ENCODE measurements at places on chromosomes 6 and 20.
A peak's percentile ranks its signal among the peaks of the same experiment; 100 is the strongest.

DNA sequence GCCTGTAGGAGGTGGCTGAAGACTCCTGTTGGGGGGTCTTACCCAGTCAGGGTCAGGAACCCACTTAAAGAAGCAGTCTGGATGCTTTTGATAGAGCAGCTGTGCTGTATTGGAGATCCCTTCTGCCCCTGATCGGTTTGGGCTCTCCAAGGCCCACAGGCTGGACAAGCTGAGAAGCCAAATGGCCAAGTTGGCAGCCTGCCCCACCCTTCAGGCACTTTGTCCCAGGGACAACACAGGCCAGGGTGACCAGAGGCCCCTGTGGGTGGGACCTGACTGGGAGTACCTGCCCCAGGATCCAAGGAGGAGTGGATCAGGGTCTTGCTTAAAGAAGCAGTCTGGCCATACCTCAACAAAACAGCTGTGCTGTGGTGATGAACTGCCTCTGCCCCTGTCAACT lies 48.4 kb downstream of the ZC2HC1B start:
- no peak overlapping the region for H3K27ac ChIP-seq
- DNase-seq = no peak
- H3K27me3 ChIP-seq = no peaks in the 10 kb centered on the region
- H3K4me1 ChIP-seq = no peaks in the 10 kb centered on the region
- no peaks in the 10 kb centered on the region for H3K36me3 ChIP-seq

DNA sequence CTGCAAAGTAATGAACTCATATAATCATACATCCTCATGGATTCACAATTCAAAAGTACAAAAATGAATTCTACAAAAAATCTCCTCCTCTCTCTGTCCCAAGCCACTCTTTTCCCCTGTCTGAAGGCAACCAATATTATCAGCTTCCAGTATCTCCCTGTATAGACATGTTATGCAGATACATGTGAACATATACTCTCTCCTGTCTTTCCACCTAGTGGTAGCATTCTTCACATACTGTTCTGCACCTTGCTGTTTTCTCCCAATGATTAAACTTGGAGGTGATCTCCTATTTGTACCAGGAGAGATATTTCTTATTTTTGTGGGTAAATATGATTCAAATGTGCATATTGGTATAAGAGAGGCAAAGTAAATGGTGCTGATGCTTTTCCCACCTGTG lies 416.4 kb downstream of the EPM2A start:
- no peaks in the 10 kb centered on the region for H3K36me3 ChIP-seq
- H3K4me1 ChIP-seq = no peaks in the 10 kb centered on the region
- H3K27ac ChIP-seq = no peak overlapping the region
- H3K4me3 ChIP-seq = no peak overlapping the region
- no peaks in the 10 kb centered on the region for H3K27me3 ChIP-seq
- no peak for DNase-seq

DNA sequence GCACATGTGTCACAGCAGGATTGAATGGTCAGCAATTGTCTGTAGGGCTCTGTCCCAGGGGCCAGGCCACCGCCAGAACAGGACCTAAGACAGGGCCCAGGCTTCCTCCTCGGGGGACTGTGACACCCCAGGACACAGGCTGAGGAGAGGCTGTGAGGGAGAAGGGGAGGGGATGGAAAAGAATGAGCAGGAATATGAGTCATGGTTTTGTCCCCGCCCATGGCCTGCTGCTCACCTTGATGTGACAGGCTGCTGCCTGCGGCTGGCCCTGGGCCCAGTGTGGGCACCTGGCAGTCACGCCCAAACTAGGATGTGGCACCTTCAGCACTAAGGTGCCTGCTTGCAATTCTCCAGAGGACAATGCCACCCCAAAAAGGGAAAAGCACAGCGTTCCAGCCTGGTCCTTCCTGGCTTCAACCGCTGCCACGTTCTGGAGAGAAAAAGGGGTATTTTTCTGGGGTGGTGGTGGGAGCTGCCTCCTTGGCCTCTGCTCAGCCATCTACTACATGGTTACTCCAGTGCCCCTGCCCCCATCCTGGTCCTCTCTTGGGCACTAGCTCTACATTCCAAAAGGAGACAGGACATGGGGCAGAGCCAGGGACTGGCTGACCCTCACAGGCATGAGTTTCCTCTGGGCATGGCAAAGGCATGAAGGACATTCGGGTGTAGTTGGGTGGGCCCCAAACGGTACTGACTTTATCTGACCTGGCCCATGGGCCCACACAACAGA lies 93.4 kb downstream of the SLC22A23 start:
- no peaks in the 10 kb centered on the region for H3K27me3 ChIP-seq
- no peak for DNase-seq
- H3K4me3 ChIP-seq = no peak overlapping the region
- no peak overlapping the region for H3K27ac ChIP-seq

GRCh38 chr6:85678026-85678601 lies 35.4 kb upstream of the SYNCRIP start:
- H3K4me3 ChIP-seq = peak overlapping the region; percentile 90
- peak overlapping the region; percentile 46 for H3K27ac ChIP-seq
- H3K4me1 ChIP-seq = peaks cover 6% of the 10 kb centered on the region
- H3K36me3 ChIP-seq = no peaks in the 10 kb centered on the region
- no peak for DNase-seq
